ENCODE measurements at places on chromosomes 2 and 18.

DNA sequence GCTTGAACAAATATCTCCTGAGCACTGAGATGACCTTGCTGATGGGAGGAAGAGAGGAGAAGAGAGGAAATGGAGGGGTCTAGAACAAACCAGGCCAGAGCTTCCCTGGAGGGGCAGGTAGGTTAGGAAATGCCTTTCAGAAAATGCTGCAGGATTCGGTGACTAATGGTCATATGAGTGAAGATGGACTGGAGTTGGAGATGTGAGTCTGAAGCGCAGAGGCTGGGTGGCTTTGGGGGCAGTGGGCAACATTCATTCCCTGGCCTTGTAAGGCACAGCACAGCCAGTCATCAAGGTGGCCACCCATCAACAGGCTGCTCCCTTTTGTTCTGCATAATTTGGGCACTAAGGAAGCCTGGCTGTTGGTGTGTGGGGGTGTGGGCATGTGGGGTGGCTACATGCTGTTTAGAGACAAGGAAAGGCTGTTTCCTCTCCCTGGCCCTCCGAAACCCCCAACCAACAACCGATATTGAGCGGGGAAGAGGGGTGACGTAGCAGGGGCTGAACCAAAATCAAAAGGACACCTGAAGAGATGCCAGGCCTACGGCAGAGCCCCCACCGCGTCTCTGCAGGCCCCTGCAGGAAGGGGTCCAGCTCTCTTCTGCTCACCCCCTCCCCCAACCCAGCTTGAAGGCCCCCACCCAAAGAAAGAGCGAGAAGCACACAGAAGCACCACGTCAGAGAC lies 1.5 kb downstream of the SLC30A3 start:
- no peak for DNase-seq

DNA sequence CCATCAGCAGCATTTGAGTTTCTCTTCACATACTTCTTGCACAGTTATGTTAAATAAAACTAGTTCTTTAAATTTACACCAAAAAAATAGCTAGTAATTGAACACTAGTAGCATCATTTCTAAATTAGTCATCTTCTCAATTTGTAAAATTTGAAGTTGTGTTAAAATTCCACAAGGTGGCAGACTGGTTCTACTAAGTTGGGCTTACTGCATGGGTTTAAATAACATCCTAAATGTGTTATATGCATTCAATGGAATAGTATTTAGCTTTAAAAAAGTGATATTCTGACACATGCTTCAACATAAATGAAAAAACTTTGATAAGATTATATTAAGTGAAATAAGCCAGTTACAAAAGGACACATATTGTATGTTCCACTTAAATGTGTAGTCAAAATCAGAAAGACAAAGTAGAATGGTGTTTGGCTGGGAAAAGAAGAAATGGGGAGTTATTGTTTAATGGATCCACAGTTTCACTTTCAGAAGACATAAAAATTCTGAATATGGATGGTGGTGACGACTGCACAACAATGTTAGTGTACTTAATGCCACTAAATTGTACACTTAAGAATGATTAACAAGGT lies 28.7 kb upstream of the RPRD1A start:
- DNase-seq = no peak

DNA sequence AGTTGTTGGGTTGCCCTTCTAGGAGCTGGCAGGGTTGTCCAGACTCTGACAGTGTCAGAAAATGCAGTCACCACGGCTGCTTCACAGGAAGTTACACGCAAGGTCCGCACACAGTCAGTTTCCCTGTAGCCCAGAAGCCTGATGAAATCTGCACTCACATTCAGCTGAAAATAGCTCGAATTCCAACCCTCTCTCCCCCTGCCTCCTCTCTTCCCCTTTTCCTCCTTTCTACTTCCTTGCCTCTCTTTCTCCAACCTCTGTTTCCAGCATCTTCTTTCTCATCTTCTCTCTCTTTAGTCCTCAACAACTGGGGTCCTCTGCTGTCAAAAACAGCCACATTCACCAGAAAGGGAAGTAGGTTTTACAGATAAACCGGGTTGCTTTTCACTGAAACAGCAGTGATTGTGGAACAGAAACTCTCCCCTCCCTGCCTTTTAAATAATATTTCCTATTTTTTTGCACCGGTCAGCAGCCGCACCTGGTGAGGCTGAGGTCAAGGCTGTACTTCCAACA lies 69.3 kb downstream of the BCL11A start:
- DNase-seq = no peak

DNA sequence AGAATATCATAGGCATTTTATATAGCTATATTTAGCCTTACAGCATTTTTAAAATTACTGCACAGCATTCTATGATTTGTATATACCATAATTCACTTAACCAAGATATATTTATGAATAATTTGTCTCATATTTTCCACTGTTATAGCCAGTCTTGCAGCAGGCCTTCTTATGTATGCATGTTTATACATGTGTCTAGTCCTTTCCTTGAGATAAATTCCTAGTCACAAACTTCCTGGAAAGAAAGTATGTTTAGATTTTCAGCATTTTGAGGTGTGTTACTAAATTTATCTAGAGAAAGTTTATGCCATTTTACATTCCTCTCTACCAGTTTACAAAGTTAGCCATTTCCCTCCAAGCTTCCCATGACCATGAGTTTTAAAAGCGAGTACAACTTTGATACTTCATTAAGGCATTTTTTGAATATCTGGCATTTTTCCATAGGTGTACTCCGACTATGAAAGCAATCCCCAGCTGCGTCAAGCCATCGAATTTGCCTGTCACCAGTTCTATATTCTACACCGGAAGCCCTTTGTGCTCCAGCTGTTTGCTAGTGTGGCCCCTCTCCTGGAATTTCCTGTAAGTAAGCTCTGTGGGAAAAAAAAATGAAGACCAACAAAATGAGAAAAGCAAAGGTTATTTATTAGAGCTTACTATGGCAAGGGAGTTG lies 59.4 kb upstream of the RPE start:
- DNase-seq = no peak

DNA sequence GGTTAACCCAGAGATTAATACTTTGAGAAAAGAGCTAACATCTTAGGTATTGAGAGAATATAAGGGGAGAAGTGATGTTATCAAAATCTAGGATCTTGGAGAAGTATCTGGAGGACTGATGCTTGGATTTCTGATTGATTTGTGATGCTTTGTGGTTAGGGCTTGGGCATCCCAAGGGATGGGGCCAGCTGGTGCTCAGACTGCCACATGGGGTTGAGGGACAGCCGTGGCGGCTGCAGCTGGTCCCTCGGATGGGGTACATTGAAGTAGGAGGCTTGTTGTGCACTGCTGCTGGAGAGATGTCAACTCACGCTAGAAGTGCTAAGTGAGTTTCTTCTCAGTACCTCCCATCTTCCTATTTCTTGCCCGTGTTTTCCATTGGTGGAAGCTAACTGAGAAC lies 22.4 kb downstream of the HRH4 start:
- no peak for DNase-seq

DNA sequence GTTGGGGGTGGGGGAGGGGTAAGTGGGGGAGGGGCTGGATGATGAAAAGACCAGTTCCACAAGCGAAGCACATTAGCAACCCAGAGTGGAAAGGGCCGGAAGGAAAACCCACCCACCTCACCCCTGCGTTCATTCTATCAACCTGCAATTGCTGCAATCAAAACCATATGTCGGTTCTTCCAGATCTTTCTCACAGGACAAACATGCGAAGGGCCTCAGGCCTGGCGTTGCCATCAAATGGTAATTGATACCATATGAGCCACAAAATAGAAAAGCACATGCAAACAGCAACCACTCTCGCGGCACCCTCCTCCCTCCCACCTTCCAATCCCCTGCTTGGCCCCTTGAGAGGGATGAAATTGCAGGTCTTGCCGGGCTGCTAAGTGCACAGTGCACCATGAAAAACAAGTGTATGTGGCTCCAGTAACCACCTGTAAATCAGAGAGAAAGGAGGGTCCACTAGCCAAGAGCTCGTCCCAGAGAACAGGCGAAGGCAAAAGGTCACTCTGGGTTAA lies 287.5 kb downstream of the TCF4 start:
- no peak for DNase-seq

DNA sequence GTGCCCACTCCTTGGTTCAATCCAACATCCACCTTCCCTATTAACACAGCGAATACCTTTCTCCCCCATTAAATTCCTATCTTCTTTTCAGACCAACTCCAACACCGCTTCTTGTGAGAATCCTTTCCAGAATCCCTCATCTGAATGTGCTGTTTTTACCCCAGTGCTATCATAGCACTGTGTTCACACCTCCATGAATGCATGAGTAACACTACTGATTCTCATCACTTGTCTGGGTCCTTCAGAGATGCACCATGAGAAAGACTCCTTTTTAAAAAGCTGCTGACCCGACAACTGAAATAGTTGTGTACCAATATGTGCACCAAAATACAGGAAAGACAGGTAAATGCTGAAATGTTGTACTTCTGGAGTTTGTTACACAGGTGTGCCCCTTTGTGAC lies 18.8 kb downstream of the MGAT4A start:
- DNase-seq = no peak
